ENCODE measurements at places on chromosomes 1 and 21. TPM values are rescaled to one million over a fixed set of nuclear protein-coding genes. Genes with fewer than 3 reads are reported as not detected.

The NMNAT2 gene
- 0.71 TPM for total RNA-seq

The CGN gene
- total RNA-seq, result 2.2 TPM

The UBE2G2 gene
- total RNA-seq, result 37.0 TPM

The ABCG1 gene
- 2.6 TPM for total RNA-seq

The DFFB gene
- 3.9 TPM for total RNA-seq

The PKNOX1 gene
- 5.7 TPM for total RNA-seq

The NOS1AP gene
- total RNA-seq, result 0.41 TPM

The LCA5L gene
- total RNA-seq, result 1.8 TPM

The ADAM30 gene
- not detected for total RNA-seq

The PLA2G2D gene
- total RNA-seq, result not detected

The AADACL3 gene
- total RNA-seq, result not detected

The TEKT2 gene
- not detected for total RNA-seq

The ADAMTSL4 gene
- total RNA-seq, result 4.3 TPM

The ACADM gene
- 27.4 TPM for total RNA-seq

The CCDC17 gene
- total RNA-seq, result 0.37 TPM

The ATF3 gene
- 44.0 TPM for total RNA-seq

All from A549 treated with RU486 at 1 μM for 4 hours (cell line).